Aorta (tissue), 5 donors: ENCODE measurements at places on chromosomes 13 and 19.

DNA sequence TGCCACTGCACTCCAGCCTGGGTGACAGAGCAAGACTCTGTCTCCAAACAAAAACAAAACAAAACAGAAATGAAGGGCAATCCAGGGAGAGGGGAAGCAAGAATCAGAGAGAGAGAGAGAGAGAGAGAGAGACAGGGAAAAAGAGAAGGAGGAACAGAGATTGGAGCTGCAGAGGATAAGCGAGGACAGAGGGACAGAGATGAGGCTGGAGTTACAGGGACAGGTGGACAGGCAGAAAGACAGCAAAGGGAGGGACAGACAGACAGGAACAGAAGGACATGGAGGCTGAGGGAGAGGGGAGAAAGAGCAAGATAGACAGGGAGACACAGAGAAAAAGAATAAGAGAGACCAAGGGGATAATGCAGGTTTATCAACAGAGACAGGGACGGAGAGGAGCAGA is 1.3 kb upstream of the CRX start:
- DNase-seq = no peak

DNA sequence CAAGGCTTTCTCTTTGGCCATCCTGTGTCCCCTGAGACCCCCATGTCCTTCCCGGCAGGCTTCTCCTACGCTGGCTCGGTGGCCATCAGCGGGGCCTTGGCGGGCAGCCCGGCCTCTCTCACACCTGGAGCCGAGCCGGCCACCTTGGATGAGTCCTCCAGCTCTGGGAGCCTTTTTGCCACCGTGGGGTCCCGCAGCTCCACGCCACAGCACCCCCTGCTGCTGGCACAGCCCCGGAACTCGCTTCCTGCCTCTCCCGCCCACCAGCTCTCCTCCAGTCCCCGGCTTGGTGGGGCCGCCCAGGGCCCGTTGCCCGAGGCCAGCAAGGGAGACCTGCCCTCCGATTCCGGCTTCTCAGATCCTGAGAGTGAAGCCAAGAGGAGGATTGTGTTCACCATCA is 14.2 kb downstream of the PLEKHJ1 start:
- no peak for DNase-seq

- DNase-seq = no peak
Measured at GRCh38 chr13:96525715-96526114, 435.8 kb downstream of the HS6ST3 start.

DNA sequence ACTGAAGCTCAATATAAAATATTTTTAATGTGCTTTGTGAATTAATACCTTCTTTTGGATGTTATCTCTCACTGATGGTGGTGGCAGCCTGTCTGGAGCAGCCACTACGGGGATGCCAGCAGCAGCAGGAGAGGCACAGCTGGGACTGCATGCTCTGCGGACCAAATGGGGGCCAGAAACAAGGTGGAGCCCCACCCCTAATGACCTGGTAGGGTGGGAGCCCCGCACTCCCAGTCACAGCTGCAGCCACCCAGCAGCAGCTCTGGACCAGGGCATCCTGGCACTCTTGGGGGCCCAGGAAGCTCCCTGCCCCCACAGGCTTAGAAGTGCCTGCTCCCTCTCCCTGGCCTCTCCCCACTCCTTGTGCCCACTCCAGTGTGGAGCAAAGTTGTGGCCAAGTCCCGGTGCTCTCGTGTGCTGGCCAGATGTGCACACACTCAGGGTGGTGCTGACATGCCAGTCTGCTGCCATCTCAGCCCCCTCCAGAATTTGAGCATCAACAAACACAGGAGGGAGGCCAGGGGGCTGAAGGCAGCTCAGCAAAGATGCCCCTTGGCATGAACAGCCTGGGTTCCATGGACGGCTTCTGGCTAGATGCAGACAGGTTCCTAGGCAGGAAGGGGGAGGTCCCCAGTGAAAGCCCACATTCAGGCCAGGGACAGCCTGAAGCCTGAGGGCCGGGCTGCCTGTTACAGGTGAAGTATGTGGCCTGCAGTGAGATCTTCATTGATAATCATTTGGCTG is 696.7 kb upstream of the SLITRK5 start:
- DNase-seq = no peak

DNA sequence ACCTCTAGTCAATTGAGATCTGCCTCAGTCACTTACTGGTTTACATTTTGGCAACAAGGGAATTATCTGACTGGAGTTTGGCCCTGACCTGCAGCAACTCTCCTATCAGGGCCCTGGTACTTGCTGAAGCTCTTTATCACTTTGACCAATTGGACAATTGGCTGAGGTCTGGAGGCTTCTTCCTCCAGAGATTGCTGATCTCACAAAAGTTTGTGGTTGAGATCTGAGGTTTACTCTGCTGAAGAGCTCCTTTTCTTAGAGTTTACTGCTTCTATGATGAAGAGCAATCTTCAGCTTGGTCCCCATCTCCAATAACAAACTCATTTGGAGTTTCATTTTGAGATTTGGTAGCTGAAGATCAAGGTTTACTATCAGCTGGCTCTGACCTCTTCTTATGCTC is 276.9 kb upstream of the SGCG start:
- DNase-seq = no peak

GRCh38 chr19:43660971-43661360 is 9.0 kb downstream of the PLAUR start:
- DNase-seq = no peak

GRCh38 chr19:47608074-47608918 is 638 bp upstream of the BICRA start:
- DNase-seq = peak; percentile 96

DNA sequence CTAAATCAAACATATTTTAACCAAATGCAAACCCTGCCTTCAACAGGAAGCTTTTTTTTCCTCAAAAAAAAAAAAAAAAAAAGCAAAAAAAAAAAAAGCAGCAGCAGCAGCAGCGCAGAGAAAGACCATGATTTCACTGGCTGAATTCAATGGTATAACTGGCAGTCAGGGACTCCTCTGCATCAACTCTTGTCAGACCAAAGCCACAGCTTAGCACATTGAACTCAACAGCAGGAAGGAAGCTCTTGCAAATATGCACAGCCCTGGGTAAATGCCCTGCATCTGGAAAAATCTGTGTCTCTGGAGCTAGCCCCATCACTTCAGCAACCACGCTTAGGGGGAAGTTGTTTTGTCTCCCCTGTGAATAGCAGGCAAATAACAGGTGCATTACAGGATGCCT is 17.6 kb upstream of the DHRS12 start:
- no peak for DNase-seq

DNA sequence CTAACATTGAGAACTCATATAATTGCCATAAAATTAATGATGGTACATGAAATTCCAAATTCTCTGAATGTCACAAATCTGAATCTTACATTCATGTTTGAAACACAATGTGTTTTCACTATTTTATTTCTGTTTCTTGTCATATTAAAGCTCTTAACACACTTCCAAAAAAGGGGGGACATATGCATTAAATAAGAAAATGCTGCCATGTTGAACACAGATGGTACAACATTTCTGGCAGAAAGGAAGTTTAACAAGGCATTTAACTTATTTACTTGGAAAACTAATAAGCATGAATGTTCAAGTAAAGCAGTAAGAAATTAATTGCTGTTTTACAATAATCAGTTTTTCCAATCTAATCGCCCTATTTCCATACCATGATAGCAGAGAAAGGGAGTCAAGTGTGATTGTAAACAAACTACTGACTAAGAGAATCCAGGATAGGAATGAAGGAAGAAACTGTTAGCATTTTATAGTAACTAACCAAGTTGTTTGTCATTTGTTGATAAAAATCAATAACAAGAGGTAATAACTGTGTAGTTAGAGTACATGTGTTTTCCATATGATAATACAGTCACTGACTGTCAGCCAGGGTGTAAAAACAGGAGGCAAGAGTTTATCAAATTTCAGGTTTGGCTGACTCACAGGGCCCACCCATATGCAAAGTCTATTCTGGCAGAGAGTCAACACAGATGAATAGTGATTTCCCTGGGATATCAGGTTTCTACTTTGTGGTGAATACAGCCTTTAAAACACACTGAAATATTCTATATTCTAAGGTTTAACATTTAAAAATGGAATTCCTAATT is 5.7 kb upstream of the FOXO1 start:
- no peak for DNase-seq

GRCh38 chr19:7544626-7545025 is 9.1 kb downstream of the PNPLA6 start:
- DNase-seq = peak; percentile 59

- DNase-seq = no peak
Measured at GRCh38 chr13:112651311-112651710, 38.5 kb upstream of the ATP11A start.

GRCh38 chr19:2248136-2249009 is 750 bp upstream of the AMH start:
- DNase-seq = no peak

GRCh38 chr19:49340069-49340864 is 5.1 kb downstream of the CD37 start:
- DNase-seq = peak; percentile 91

GRCh38 chr13:52758114-52758513 is 18.5 kb upstream of the CNMD start:
- no peak for DNase-seq

DNA sequence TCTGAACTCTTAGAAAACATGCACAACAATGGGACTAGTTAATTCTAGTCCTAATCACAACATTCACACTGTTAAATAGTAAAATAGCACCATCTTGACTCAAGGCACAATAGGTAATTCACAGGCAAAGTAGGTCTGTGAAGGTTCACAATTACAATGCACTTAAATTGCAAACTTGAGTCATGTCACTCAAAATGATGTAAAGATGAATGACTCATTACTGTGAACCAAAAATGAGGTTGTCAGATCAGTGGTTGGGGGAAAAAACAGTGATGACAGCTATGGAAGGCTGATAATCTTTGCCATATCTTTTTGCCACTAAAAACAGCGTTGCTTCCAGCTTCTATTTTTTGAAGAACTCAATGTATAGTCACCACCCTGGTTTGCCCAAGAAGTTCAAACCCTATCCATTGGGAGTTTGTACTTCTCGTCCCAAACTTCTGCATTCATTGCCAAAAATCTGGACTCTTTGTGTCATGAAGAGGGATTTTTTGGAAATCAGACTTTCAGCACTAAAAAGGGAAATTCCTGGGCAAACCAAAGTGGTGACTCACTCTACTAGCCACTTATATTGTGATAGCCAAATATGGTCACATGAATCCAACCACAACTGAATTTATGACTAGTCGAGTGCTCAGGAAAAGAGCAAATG is 200.9 kb upstream of the TMTC4 start:
- DNase-seq = no peak

DNA sequence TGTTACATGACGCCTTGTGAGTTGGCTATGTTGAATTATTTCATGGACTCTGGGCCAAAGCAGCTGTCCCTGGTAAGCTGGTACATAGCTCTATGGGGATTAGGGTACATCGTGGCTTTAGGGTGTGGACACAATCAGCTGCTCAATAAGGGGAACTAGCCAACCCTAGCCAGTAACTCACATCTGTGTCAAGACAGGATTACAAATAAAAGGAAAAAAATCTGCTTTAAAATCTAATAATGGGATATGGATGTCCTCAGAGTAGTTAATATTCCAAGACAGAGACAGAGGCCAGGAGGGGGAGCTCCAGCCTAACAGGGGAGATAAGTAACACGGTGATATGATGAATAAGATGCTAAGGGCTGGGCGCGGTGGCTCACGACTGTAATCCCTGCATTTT is 21.1 kb upstream of the ZNF766 start:
- DNase-seq = peak; percentile 73

DNA sequence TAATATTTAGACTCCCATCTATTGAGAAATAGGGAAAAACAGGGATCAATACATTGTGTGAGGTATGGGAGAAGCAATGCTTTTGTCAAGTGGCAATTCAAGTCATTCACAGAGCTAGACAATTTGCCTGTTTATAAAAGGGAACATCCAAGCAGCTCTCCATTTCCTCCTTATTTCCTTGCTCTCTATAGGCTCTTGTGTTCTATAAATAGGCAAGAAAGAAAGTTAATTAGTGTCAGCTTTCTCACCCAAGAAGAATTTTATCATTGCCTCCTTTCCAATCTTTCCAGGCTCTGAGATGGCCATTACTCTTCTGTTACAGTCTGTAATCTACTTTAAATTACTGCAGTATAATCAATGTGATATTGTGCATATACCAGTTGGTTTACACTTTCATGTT is 199.9 kb downstream of the LHFPL6 start:
- no peak for DNase-seq

- DNase-seq = no peak
Measured at GRCh38 chr13:49216334-49216733, 3.8 kb upstream of the MLNR start.

DNA sequence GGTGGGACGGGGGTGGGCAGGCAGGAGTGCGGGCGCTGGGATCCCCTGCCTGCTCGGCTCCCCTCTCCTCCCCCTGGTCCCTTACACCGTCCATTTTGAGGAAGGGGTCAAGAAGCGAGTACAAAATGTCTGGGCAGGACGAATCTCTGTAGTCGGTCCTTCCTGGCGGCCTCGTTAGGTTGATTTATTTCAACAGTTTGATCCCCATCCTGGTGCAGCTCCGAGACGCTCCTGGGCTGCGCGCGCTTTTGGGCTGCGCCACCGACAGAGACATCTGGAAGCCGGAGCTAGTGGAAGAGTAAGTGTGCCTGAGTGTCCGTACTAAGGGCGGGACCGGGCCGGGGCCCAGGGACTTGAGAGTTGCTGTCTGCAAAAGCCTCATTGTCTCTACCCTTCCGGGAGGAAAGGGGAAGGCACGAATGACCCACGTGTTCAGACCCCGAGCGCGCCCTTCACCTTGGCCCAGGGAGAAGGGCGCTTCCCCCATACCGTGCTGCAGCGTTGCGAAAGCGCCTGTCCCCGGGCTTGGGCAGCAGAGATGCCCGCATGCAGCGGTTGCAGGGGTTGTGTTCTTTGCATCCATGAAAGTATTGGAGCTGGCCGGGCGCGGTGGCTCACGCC is 1.8 kb downstream of the ZNF114 start:
- peak; percentile 62 for DNase-seq

DNA sequence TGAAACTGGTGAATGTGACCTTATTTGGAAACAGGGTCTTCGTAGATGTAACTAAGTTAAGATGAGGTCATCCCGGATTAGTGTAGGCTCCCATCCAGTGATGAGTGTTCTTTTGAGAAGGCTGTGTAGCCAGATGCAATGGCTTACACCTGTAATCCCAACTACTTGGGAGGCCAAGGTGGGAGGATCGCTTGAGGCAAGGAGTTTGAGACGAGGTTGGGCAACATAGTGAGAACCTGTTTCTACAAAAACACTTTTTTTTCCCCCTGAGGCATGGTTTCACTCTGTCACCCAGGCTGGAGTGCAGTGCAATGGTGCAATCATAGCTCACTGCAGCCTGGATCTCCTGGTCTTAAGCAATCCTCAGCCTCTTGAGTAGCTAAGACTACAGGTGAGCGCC is 36.4 kb downstream of the FBN3 start:
- DNase-seq = no peak

GRCh38 chr13:20356444-20356843 is 124.3 kb upstream of the GJB6 start:
- no peak for DNase-seq

DNA sequence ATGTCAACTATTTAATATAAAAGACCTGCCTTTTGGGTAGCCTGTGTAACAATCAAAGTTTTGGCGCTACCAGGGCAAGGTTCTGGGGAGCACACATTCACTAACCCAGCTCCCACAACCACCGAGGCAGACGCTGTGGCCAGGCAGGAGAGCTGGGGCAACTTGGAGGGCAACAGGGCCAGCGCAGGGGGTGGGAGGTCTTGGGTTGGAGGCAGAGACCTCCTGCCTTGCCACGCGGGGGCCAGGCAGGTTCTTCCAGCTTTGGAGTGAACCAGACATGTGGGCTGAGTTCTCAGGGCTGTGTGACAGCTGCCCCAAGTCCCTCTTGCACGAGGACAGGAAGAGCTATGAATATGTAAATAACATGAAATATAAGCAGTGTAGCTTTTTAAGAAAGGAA is 30.3 kb upstream of the MCF2L start:
- no peak for DNase-seq
